ENCODE measurements at places on chromosomes 6 and 20.
A peak's percentile ranks its signal among the peaks of the same experiment; 100 is the strongest.

DNA sequence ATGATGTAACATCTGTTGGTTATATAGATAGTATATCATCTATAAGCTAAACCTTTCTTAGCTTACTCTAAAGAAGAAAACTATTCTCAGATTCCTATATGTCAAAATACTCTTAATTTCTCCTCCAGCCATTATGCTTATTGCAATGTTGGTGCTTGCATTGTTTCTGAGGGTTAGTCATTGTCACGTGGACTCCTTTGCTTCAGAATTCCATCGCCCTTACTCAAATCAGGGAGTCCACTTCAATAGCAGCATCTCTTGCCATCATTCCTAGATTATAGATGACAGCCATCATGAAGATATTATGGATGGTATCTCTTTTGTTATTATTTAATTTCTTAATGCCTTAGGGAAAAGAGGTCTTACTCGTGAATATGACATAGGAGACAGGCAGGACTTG lies 776.1 kb downstream of the TENT5A start:
- DNase-seq, result no peak

DNA sequence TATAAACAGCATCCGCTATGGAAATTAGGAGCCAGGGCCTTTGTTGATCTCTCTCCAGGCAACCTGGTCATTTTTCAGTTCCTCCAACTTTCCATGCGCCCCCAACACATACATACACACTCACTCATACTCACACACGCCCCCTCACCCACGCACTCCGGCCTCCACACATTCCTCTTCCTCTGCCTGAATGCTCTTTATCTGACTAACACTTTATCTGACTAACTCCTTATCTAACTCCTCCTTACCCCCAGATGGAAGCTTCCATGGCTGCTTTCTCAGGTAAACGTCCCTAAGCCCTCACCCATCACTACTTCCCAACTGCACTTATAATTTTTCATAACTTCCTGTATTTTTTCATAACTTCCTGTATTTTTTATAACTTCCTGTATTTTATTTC lies 17.4 kb downstream of the CASS4 start:
- no peak for DNase-seq

GRCh38 chr6:95572098-95572497 lies 5.2 kb upstream of the MANEA start:
- no peak for DNase-seq

- peak; percentile 60 for DNase-seq
These were observed at the start of gene OGFR for GRCh38 chr20:62804627-62805154. OGFR (plus strand) TSS chr20:62804835; CDS start chr20:62804860, 25 bp downstream.

DNA sequence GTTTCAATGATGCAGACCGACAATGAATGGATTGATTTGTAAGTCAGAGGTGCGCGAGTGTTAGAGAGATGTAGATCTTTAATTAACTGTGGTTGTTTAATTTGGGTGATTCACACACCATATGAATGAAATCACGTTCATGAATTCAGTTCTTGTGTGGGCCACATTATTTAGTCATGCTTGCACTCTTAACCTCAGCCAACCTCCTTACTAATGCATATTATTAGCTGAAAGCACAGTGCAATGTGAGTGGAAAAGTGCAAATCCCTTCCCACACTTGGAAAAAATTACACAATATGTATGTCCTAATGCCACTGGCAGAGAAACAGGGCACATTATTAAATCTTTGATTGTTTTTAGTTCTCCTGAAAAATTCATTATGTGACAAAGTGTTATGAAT lies 512.5 kb downstream of the BCKDHB start:
- DNase-seq, result no peak

DNA sequence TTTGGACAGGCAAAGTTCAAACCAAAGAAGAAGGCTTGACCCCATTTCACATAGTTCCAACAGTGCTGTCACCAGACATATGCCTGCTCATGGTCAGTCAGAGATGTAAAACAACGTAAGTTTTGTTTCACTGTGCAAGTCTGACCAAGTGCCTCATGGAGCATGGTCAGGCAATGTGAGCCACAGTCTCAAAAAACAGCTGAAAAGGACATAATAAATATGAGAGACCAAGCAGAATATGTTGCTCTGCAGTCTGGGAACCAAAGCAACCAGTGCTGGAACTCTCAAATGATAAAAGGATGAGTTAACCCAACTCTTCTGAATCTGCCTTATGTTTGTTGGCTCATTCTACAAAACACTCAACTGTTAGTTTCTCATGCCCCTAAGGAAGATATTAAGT lies 39.9 kb upstream of the DST start:
- DNase-seq, result no peak

DNA sequence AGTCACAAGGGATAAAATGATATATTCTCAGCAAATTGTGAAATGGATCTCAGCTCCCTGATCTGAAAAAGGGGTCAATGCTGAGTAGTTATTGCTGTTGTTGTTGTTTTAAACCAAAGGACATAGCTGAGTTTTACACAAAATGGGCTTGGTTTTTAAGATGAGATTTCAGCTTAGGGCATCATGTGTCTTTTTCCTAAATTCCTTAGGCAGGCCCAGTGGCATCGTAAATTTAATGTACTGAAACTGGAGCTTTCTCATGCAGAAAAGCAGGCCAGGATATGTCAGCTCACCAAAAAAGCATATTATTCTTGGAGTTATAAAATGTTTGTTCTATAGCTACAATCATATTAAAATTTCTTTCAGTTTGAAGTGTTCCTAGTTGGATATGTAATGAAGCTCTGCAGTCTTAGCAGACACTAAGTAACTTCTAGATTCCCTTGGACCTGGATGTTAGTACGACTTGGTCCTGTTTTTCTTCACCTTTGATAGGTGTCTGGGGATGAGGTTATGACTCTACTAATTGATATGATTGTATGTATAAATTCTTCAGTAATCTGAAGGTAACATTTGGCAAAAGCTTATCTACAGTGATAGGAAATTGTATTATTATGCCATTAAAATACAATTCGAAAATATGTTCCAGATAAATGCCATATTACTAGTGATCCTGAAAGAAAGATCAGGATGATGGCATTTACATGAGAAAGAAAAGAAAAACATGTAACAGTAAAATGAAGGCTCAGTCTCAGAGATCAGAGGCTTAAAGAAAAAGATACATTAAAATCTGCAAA lies 663.3 kb downstream of the RFPL4B start:
- no peak for DNase-seq

GRCh38 chr6:14290772-14291330 lies 173.3 kb downstream of the CD83 start:
- no peak for DNase-seq

DNA sequence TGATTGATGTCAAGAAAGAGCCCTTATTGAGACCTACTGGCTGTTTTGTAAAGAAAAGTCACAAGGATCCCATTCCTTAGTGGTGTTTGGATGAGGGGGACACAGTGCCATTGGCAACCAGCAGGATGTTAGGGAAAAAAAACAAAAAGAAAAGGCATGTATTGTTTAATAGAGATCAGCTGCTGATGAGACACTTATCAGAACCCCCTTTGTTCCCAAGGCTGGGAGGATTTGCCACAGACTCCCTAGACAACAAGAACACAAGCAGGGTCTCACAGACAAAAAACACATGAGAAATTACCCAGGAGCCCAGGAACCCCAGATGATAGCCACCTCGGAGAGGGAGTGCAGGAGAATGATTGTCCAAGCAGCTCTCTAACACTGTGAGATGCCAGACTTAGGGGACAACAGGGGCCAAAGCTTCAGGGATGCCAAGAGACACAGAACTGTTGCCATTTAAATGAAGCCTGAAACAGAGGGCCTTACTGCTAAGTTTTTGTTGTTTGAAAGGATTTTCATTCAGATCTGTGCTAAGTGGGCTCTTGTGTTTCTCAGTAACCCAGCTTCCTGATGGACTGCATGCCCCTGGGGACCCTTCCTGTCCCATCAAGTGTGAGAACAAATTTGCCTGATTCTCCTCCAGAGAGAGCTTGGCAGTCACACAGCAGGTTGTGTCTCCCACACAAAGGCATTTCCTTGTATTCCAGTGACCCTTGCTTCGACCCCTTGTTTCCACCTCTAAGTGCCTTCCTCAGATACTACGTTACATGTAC lies 48.7 kb upstream of the HEY2 start:
- DNase-seq, result no peak

- DNase-seq, result no peak
These were observed 6.4 kb downstream of the HINT3 start for GRCh38 chr6:125962900-125963497.

DNA sequence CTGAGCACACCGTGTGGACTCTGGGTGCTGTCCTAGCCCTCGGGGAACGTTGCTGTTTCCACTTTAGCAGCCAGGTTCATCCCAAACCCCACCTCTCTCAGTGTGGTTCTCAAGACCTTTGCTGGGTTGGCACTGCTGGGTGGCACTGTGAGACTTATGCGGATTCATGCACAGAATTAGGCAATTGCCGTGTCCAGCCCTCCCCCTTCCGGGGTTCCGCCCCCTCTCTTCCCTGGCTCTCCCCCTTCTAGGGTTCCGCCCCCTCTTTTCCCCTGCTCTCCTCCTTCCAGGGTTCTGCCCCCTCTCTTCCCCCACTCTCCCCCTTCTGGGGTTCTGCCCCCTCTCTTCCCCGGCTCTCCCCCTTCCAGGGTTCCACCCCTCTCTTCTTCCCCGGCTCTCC lies 39.8 kb upstream of the SLCO4A1 start:
- peak; percentile 19 for DNase-seq

GRCh38 chr6:45901767-45902650 lies 113.7 kb downstream of the CLIC5 start:
- no peak for DNase-seq

DNA sequence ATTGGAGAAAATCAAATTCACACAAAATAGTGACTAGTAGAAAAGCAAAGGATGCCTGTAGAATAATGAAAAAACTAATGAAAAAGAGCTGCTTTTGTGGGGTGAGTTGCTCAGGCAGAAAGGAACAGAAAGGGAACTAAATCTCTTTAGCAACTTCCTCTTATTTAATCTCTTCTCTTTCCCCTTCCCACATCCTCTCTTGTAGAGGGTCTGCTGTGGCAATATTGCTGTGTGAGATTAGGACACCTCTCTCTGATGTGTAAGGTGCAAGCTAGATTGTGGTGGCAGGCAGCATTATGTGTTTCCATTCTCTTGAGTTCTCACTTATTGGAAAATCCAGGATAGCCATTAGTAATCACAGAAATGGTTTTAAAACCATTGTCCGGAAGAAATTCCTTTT lies 49.7 kb downstream of the SYNE1 start:
- no peak for DNase-seq

GRCh38 chr6:116616737-116617053 lies 416 bp downstream of the RSPH4A start:
- no peak for DNase-seq

DNA sequence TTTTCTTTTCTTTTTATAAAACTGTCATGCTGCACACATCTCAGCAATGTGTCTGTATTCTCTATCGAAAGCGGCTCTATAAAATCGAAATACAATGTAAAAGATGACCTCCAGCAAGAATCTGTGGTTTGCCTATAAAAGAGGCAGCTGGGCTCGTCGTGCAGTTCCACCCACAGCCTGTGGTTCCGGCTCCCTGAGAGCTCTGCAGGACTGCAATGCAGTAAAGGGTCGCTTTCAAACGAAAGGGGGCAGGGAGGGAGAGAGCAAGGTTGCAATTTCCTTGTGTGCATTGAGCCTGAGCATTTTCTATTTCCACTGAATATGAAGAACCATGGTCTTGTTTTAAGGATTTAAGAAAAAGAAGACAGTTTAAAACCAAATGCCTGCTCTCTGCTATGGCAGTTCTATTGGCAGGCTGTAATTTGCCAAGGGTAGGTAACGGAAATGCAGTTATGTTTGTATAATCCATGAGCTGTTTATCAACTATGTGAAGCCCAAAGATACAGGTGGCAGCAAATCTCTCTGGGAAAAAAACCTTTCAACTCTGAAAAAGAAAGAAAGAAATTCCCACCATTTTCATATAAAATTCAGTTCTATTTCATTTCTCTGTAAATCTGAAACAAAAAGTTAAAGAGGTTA lies 236.5 kb downstream of the HACE1 start:
- no peak for DNase-seq

GRCh38 chr6:15675536-15676220 lies 12.8 kb upstream of the DTNBP1 start:
- DNase-seq, result no peak

GRCh38 chr6:6674872-6675271 lies 86.4 kb downstream of the LY86 start:
- DNase-seq, result no peak

GRCh38 chr6:153301602-153302001 lies 170.5 kb upstream of the RGS17 start:
- no peak for DNase-seq

GRCh38 chr6:46850792-46851191 lies 57.6 kb downstream of the MEP1A start:
- DNase-seq, result no peak

DNA sequence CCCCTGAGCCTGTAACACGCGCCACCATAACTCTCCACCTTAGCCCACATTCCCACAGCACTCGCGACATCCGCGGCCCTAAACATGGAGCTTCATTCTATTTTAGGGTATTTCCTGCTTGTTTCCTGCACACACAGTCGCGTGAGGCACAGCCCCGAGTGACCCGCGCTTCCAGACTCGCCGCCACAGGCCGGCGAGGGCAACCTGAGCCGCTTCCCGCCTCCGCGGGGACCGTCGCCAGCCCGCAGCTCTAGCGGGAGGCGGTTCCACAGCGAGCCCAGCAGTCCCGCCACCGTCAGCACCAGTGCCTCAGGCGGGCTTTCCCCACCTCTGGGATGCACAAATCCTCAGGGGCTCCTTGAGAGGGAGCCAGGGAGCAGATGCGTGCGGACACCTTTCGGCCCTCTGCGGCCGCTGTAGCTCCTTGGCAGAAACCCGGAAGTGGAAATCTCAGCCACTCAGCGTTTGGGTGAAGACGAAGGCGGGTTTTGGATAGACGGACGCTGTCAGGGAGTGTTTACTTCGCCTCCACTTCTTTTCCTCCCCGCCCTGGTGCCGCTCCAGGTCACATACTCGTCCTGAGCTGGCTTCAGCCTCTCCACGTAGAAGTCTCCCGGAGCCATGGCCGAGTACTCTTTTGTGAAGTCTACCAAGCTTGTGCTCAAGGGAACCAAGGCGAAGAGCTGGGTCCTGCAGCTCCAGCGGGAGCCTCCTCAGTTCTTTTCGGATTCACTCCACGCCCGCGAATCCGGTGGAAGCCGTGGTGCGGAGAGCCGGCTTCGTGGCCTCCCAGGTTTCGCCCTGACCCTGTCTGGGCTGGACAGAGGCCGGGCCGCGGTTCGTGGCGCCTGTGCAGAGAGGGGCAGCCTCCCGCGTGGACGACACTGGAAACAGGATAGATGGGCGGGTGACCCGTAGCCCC lies 2177.4 kb upstream of the DEFB115 start:
- DNase-seq, result no peak

- peak; percentile 34 for DNase-seq
These were observed 75.7 kb downstream of the SYNJ2 start for GRCh38 chr6:158057213-158057987.

- no peak for DNase-seq
These were observed 869.8 kb upstream of the EPHA7 start for GRCh38 chr6:94289131-94289530.

DNA sequence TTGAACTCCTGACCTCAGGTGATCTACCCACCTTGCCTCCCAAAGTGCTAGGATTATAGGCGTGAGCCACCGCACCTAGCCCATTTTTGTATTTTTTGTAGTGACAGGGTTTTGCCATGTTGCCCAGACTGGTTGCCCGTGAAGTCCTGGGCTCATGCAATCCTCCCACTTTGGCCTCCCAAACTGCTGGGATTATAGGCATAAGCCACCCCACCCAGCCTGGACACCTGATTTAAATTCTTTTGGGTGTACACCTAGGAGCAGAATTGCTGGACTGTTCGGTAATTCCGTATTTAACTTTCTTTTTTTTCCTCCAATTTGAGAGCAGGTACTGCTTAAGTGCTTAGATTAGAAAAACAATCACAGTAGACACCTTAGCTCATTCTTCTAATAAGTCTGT lies 5.6 kb upstream of the NRM start:
- DNase-seq, result no peak

GRCh38 chr20:54119744-54120143 lies 49.4 kb upstream of the BCAS1 start:
- DNase-seq, result no peak

Measured in CD4-positive, alpha-beta T cell treated with Interleukin-4 for 4 hours (primary cell).